ENCODE measurements at places on chromosomes 3 and 15.

- no peak for DNase-seq
These were observed 123.8 kb upstream of the CHL1 start for GRCh38 chr3:72776-73175.

DNA sequence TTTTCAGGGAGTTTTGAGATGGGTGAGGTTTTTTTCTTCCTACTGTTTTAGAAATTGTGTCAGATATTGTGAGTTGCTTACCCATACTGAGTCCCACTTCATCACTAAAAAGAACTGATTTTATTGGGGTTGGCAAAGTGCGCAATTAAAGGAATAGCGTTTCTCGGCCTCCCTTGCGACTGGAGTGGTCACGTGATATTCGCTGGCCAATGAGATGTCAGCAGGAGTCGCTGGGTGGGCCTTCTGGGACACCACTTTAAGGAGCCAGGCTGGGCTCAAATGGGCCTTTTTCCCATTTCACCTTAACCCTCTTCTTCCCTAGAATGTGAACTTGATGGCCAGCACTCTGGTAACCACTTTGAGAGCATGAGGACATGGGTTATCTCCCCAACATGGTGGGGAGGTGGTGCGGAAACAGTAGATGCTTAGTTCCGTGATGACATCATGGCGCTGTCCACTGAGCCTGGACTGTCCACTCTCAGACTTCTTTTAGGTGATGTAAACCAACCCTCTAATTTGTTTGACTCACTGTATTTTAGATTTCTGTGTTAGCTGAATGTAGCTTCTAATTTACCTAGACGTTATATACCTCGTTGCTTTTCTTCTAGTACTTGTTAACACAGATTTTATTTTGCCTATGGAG, 13.2 kb upstream of the IQCF5 start:
- DNase-seq, result no peak

- peak; percentile 60 for DNase-seq
These were observed 10.7 kb downstream of the IGF1R start for GRCh38 chr15:98658831-98659699.

- DNase-seq, result peak; percentile 68
These were observed 49.7 kb upstream of the SCAANT1 start for GRCh38 chr3:63961891-63962290.

- DNase-seq, result no peak
These were observed 8.6 kb upstream of the ZNF148 start for GRCh38 chr3:125383744-125384143.
